Head of caudate nucleus (tissue), 42 donors: ENCODE measurements at places on chromosomes 7 and 10.

DNA sequence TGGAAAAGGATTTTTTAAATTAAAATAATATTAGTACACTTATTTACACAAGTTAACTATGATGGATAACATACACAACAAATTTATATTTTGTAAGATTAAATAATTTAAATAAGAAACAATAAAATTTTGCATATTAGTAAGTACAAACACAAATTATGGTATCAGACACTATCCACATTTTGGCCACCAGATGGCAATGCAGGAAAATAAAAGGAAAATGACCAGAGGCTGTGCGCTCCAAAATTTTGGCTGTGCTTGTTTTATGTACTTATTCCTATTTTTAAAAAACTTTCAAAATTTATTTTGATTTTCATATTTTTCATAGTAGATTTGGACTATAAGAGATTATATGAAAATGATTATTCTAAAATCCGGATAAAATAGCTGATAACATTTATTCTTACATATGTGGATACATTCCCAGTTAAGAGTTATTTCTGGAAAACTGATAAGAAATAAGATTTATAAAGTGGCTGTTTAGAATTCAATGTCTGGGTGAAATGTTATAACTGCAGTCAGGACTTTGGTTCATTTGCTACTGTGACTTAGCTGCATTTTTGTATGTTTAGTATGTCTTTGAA is 274.7 kb upstream of the HGF start:
- peak; percentile 39 for DNase-seq

DNA sequence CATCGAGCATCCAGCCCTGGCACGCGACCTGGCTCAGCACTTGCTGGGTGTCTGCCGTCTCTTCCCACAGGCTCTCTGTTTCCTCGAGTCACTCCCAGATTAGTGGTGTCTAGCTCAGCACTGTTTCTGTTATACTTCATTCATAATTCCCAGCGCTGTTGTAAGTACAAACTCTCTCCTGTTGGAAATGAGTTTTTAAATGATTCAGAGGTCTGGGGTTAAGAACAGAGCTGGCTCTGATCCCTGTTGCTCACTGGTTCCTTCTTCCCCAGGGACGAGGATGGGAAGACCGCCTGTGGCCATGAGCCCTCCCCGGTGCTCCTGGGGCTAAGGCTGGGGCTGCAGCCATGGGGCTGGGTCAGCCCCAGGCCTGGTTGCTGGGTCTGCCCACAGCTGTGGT is 17.3 kb upstream of the C10orf95 start:
- DNase-seq, result no peak

- DNase-seq, result no peak
Measured at GRCh38 chr7:117172283-117172682, 150.6 kb downstream of the WNT2 start.

DNA sequence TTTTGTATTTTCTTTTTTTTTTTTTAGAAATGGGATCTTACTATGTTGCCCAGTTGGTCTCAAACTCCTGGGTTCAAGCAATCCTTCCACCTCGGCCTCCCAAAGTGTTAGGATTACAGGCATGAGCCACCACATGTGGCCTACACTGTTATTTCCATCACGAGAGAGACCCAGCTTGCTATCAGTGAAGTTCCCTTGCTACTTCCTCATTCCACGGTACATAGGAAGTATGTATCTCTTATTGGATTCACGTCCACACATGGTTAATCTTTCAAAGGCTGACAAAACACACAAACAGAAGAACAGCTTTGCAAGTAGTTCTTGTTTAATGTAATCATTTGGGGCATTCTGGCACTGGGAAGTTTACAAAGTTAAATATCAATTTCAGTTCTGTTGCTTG is 50.9 kb downstream of the DCLRE1A start:
- no peak for DNase-seq

DNA sequence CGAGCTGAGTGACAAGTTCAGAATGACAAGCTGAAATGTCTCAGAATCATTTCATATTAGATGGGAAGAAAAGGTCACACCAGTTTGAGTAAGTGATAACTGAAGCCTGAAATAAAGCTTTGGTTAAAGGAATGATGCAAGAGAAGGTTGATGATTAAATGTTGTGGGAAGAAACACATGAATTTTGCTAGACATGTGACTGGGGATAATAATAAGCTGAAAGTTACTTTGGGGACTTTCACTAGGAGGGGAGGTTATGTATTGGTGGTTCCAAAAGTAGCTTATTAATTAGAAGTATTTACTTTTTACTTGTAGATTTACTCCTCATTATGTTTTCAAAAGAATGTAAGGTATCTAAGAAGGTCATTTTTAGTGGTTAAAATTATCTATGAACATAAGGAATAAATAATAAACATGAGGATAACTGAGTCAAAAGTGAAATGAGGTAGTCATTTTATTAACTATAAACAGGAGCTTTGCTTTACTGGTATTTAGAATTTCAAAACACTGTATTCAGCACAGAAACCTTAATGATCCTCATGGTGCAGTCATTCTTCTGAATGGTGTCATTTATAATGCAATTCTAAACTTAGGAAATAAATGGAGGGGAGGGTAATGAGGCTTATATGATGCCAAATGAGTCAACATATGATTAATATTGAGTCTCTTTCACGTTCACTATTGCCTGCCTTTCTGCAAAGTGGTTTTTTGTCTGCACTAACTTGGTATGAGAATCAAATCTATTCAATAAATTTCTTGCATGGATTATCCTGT is 63.7 kb downstream of the PRKG1 start:
- DNase-seq, result no peak

- no peak for DNase-seq
Measured at GRCh38 chr7:81845744-81846241, 75.9 kb upstream of the HGF start.
